AG20443 (cell line): ENCODE measurements at places on chromosomes 16 and 17.
A peak's percentile ranks its signal among the peaks of the same experiment; 100 is the strongest.

GRCh38 chr17:81228834-81229665, 6.3 kb upstream of the CEP131 start:
- DNase-seq: no peak

GRCh38 chr17:37045351-37045922, 96.7 kb downstream of the AATF start:
- no peak for DNase-seq

DNA sequence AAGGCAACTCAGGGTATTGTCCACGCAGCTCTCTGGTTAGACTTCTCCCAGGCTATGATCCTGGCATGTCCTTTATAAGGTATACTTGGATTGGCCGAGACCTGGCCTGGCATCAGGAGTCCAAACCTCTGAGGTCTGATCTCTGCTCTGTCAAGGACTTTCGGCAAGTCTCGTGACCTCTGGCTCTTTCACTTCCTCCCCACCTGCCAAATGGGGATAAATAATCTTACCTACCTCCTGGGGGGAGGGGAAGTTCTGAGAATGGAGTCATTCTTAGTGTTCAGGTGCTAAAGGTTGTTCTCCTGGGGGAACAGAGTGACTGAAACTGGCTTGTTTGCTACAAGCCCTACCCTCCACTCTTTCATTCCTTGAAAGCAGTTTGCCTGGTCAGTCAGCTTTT, 7.6 kb downstream of the ATXN1L start:
- no peak for DNase-seq

- DNase-seq: no peak
Observed at GRCh38 chr17:53662608-53663007, 160.1 kb upstream of the KIF2B start.

DNA sequence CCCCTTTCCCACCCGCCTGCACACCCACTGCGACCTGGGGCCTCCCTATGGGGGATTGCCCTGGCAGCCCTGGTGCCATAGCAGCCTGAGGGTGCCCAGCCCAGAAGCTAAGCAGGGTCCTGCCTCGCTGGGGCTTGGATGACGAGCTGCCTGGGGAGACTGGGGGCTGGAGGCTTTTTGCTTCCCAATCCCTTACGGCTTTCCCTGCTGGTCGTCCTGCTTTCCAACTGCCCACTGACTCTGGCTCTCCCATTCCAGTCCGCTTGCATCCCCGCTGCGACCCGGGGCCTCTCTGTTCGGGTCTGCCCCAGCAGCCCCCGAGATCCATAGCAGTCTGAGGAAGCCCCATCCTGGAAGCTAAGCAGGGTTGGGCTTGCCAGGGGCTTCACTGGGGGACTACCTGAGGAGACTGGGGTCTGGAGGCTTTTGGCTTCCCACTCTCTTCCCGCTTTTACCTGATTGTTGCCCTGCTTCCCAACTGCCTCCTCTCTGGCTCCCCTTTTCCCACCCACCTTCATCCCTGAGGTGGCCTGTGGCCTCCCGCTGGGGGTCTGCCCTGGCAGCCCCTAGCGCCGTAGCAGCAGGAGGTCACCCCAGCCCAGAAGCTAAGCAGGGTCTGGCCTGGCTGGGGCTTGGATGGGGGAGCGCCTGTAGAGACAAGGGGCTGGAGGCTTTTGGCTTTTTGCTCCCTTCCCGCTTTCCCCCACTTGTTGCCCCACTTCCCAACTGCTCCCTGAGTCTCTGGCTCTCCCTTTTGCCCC, 2292.8 kb downstream of the TP53TG3F start:
- no peak for DNase-seq

GRCh38 chr17:61809816-61810392, 53.4 kb downstream of the BRIP1 start:
- DNase-seq: peak; percentile 12

DNA sequence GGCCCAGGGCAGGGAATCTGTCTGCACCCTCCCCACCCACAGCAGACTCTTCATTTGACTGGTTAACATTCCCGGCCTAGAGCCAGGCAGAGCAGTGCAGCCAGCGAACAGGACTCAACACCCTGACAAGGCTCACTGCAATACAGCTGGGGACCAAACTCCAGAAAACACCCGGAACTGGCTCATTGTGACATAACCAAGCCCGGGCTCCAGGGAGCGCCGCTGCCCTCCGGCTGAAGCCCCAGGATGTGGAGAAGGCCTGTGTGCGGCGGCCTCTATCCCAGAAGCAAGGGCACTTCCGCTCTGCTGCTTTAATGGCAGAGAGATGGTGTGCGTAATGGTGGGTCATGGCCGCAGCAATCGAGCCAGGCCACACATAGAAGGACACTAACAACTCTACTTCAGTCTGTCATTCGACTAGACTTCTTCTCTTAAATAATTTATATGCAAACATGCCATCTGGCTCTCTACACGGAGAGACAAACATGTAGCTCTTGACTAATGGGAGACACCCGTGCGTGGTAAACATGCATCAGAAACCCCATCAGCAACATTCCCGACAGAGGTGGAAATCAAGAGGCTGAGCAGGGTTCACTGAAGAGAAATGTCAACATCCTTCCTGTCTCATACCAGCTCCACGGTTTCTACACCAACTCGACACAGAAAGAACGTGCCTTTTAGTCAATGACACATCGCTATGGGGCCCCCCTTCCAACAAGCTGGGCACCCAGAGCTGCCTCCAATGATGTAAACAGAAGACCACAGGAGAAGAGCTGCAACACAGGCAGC, 18.0 kb downstream of the KLHDC4 start:
- no peak for DNase-seq

DNA sequence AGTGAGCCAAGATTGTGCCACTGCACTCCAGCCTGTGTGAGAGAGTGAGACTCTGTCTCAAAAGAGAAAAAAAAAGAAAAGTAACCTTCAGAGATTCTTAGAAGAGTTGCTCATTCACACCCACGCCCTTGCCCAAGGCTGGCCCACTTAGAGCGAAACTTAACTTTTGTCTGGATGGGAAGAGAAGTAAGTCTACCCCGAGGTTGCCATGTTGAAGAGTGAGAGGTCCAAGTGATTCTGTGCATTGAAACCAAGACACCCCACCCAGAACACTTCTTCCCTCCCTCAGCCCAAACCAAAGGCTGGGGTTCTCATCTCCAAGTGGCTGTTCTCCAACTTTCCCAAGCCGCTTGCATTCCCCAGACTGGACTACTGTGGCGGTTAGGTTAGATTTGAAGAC, 2.4 kb upstream of the CISD3 start:
- DNase-seq: no peak

DNA sequence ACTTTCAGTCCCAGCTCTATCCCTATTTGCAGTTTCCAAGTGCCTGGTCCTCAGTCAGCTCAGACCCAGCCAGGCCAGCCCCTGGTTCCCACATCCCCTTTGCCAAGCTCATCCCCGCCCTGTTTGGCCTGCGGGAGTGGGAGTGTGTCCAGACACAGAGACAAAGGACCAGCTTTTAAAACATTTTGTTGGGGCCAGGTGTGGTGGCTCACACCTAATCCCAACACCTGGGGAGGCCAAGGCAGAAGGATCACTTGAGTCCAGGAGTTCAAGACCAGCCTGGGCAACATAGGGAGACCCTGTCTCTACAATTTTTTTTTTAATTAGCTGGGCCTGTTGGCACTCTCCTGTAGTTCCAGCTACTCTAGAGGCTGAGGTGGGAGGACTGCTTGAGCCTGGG, 1.7 kb downstream of the STH start:
- no peak for DNase-seq

GRCh38 chr17:51435641-51436091, 175.3 kb downstream of the UTP18 start:
- peak; percentile 14 for DNase-seq

- DNase-seq: no peak
Observed at GRCh38 chr16:2007081-2007836, 2.4 kb downstream of the ZNF598 start.

DNA sequence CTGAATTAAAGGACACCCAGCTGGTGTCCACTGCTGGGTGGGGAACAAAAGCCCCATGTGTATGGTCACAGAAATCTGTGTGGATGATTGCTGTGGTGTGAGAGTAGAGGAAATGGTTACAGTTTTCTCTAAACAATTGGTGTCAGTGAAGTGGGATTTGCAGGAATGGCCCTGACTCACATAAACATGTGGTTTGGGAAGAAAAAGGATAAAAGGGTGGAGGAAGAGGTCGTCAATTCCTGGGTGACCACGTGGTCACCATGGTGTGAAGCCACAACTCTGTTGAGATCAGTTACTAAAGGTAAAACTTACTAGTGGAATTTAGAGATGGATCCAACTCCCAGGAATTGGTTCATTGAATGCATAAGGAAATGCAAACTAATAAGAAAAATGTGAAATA, 3.6 kb upstream of the TUBG2 start:
- no peak for DNase-seq

DNA sequence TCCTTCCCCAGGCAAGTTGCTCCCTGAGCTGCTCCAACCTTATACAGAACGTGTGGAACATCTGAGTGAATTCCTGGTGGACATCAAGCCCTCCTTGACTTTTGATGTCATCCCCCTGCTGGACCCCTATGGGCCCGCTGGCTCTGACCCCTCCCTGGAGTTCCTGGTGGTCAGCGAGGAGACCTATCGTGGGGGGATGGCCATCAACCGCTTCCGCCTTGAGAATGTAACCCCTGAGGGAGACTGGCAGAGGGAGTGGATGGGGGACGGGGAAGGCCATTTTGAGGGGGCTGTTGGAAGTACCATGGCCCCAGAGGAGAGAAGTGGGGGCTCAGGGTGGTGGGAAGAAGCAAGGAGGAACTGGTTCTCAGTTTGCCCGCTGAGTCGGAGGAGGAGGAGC, 2.0 kb downstream of the COASY start:
- DNase-seq: no peak

DNA sequence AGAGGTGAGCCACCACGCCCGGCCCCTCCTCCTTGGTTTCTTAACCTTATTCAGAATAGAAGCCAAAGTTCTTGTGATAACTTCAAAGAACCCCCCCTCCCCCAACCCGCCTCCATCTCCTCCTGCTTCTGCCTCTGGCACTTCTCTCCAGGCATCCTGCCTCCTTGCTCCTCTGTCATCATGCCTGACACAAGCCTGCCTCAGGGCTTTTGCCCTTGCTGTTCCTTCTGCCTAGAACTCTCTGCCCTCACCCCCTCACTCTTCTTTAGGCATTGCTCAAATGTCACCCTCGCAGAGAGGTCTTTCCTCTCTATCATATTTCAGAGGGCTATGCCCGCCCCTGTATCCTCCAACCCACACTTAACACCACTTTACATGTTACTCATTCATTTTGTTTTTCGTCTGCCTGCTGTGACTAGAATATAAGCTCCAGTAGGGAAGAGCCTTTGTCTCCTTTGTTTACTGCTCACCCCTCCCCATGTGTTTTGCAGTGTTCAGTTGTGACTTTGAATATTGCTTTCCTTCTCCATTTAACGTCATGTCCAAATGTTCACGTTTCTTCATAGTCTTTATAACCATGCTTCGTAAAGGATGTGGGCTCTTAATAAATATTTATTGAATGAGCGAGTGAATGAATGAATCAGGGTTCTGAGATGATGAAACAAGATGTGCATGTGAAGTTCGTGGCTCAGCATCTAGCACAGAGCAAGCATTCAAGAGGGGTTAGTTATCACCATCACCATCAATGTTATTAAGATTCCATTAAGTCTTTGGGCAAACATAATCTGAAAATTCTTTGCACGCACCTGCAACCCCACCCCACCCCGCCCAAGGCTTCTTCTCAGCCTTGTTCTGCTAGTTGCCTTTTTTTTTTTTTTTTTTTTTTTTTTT, 186.2 kb upstream of the WSCD1 start:
- no peak for DNase-seq

DNA sequence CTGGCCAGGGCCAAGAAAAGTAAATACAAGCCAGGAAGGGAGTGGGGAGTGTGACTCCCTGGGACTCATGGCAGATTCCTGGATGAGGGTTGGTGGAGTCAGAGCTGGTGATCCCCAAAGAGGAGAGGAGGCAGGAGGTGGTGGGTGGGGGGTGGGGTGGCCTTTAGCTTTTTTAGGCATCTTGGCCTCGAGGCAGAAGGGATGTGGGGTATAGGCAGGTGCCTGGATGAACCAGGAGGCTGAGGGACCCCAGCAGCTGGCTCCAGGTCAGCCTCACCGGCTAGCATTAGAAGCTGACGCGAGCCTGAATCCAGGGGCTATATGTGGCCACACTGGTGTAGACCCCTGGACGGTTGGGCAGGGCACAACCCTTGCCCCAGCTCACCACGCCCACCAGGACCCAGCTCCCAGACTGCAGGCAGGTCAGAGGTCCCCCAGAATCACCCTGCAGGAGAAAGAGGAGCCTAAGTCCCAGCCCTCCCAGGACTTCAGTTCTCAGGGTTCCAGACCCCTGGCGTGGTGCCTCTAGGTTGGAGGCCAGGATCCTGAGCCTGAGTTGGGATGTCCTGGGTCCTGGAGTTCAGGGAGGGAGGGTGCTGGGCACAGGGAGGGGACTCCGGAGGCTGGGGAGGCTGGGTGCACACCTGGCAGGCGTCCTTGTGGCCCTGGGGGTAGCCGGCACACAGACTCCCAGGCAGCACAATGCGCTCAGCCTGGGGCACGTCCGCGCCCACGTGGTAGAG, 2.8 kb downstream of the PRSS33 start:
- no peak for DNase-seq

GRCh38 chr17:6454495-6455320, 10.5 kb downstream of the PIMREG start:
- no peak for DNase-seq

- DNase-seq: no peak
Observed at GRCh38 chr17:75673487-75673886, 6.3 kb downstream of the SAP30BP start.

DNA sequence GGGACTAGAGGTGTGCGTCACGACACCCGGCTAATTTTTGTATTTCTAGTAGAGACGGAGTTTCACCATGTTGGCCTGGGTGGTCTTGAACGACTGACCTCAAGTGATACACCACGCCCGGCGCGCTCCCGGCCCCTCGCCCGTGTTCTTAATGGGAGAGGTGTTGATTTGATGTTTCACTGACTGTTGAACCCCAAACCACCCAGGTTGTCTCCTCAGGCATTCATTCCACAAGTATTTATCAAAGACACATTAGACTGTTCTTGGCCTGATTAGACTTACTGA, 1.4 kb downstream of the CENPN start:
- no peak for DNase-seq

DNA sequence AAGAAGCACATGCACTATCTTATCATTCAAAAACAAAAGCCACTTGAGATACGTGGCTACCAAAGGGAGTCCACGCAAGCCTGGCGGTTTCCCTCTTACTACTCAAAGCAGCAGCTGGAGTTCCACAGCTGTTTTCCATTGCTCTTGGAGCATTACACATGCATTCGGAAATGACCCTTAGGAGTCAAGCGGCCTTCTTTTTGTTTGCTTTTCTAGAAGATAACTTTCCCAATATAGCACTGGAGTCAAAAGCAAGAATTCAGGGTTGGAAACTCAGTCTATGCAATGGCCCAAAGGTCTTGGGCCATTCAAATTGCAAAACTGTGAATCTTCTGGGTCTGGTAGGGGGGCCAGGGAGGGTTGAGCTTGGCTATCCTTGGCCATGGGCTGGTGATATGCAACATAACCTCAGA, 97.8 kb upstream of the MAF start:
- peak; percentile 9 for DNase-seq

GRCh38 chr16:6016530-6017184, 919.1 kb upstream of the EEF2KMT start:
- no peak for DNase-seq
